ENCODE measurements at places on chromosomes 1 and 21. TPM values are rescaled to one million over a fixed set of nuclear protein-coding genes. Genes with fewer than 3 reads are reported as not detected.

SMIM1 gene
- polyA plus RNA-seq = 10.7 TPM

RASAL2 gene
- polyA plus RNA-seq = 4.2 TPM

CCDC30 gene
- polyA plus RNA-seq = 4.3 TPM

ANXA9 gene
- polyA plus RNA-seq = 0.44 TPM

GNG4 gene
- 19.4 TPM for polyA plus RNA-seq

OR10T2 gene
- polyA plus RNA-seq = not detected

IRF6 gene
- polyA plus RNA-seq = 2.5 TPM

ATP13A2 gene
- polyA plus RNA-seq = 8.8 TPM

CNR2 gene
- 0.10 TPM for polyA plus RNA-seq

ACTL8 gene
- 0.80 TPM for polyA plus RNA-seq

CFAP126 gene
- polyA plus RNA-seq = not detected

VHLL gene
- not detected for polyA plus RNA-seq

FAM89A gene
- 8.6 TPM for polyA plus RNA-seq

ACTA1 gene
- polyA plus RNA-seq = 0.70 TPM

UMODL1 gene
- not detected for polyA plus RNA-seq

PRAMEF6 gene
- polyA plus RNA-seq = not detected

SGIP1 gene
- polyA plus RNA-seq = 1.5 TPM

TPTE gene
- not detected for polyA plus RNA-seq

BSND gene
- polyA plus RNA-seq = 0.10 TPM

OR2T2 gene
- polyA plus RNA-seq = not detected

PLA2G2C gene
- not detected for polyA plus RNA-seq

HSPB7 gene
- 21.9 TPM for polyA plus RNA-seq

SHISA4 gene
- 11.3 TPM for polyA plus RNA-seq

SIPA1L2 gene
- 17.7 TPM for polyA plus RNA-seq

CLCA2 gene
- polyA plus RNA-seq = 0.25 TPM

ZC3H12A gene
- polyA plus RNA-seq = 1.4 TPM

PTP4A2 gene
- polyA plus RNA-seq = 92.5 TPM

GUCA2A gene
- not detected for polyA plus RNA-seq

TRPM2 gene
- polyA plus RNA-seq = 1.3 TPM

OR10Z1 gene
- polyA plus RNA-seq = not detected

HPCAL4 gene
- polyA plus RNA-seq = 11.1 TPM

CR1 gene
- polyA plus RNA-seq = 5.8 TPM

All from ovary (tissue), 10 donors.